ENCODE measurements at places on chromosomes 16 and 17.

GRCh38 chr16:31134091-31134571, 1.4 kb downstream of the PRSS8 start:
- DNase-seq: no peak

GRCh38 chr16:79991969-79992368, 391.4 kb upstream of the MAF start:
- DNase-seq: no peak

DNA sequence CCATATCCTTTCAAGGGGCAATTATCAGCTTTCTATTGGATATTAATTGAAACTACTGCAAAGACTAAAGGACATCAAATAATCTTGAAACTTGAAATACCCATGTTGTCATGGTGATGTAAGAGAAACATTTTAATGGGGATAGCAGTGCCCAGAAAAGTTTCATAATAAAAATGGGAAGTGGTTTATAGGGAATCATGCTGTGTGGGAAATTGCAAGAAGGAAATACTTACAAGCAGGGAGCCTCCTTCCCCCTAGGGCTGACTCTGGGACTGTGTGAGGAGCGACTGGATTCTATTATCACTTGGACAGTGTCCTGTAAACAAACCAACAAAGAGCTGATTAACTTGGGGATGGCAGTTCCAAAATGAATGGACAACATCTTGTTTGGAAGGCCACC, 1393.1 kb upstream of the GOT2 start:
- DNase-seq: no peak

DNA sequence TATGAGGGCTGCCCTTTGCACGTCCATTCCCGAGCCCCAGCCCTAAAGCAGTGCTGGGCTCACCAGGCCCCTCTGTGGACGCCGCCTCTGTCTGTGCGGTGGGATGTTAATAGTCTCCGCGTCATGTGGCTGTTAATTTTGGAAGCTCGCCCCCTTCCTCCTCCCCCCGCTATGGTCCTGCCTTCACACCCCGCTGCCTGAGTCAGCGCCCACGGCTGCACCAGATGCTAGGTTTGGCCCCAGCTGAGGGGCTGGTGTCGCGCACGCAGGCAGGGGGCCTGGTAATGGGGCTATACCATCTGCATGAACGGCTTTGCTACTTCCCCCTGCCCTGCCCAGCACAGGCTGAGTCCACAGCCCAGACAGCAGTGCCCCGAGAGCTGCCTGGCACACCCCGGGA, 4.1 kb upstream of the SSTR5 start:
- no peak for DNase-seq

- DNase-seq: no peak
Observed at GRCh38 chr16:68117884-68118283, 32.7 kb downstream of the NFATC3 start.
